ENCODE measurements at places on chromosomes 6 and 20.
A peak's percentile ranks its signal among the peaks of the same experiment; 100 is the strongest.

- DNase-seq, result no peak
Measured at GRCh38 chr20:10428008-10428407, 6.0 kb downstream of the MKKS start.

DNA sequence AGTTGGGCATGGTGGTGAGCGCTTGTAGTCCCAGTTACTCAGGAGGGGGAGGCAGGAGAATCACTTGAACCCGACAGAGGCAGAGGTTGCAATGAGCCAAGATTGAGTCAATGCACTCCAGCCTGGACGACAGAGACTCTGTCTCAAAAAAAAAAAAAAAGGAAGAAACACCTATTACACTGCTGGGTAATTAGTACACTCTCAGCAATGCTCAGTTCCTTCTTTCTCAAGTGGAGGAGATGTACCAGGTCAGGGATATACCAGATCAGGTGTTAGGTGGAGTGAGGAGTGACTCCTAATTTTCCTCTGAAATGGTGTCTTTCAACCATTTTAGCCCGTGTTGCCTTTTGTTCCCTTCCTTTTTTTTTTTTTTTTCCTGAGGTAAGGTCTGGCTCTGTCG, 30.0 kb upstream of the UBR2 start:
- DNase-seq, result no peak

GRCh38 chr6:129307845-129308244, 402.1 kb downstream of the ARHGAP18 start:
- DNase-seq, result no peak

GRCh38 chr6:56786256-56786655, 143.6 kb upstream of the DST start:
- DNase-seq, result no peak

DNA sequence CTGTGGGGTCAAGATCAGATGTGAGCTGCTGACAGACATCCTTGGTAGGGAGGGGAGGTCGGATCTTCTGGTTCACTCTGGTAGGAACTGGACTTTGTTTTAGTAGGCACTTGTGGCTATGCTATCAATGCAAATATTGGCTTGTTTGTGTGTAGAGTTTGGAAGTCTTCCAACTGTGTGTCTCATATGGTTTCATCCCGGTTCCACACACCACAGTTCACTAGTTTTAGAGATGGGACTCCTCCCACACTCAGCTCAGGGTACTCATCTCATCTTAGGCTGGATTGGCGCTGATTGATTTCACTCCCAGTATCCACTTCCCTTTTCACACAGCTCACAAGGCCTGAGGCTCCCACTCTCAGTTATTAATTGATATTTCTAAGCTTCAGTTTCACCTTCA, 161.3 kb downstream of the THBS2 start:
- DNase-seq, result no peak

DNA sequence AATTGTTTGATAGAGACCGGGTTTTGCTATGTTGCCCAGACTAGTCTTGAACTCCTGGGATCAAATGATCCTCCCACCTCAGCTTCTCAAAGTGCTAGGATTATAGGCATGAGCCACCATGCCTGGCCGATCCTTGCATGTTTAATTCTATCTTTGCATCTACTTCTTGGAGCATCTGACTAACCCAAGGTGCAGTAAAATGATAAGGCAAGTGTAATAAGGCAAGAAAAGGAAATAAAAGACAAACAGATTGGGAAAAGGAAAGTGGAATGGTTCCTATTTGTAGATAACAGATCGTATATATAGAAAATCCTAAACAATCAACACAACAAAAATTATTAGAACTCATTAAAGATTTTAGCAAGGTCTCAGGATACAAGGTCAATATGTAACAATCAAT, 36.8 kb upstream of the SNX9 start:
- no peak for DNase-seq

- no peak for DNase-seq
Measured at GRCh38 chr20:54098047-54098446, 27.7 kb upstream of the BCAS1 start.

DNA sequence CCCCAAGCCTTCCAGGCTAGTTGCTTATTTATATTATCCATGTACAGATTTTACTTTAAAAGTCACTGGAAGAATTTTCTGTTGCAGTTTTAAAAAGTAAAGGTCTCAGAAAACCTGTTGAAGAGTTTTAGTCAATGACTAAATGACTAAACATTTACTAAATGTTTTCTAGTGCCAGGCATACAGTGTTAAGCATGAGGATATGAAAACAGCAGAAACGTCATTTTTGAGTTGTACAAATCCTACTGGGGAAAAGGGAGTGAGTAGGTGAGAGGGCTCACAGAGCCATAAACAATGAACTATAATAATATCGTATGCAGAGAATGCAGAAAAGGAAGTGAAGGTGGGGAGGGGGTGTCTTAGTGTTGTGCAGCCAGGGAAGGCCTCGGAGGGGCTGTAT, 66.3 kb downstream of the MAN1A1 start:
- no peak for DNase-seq

DNA sequence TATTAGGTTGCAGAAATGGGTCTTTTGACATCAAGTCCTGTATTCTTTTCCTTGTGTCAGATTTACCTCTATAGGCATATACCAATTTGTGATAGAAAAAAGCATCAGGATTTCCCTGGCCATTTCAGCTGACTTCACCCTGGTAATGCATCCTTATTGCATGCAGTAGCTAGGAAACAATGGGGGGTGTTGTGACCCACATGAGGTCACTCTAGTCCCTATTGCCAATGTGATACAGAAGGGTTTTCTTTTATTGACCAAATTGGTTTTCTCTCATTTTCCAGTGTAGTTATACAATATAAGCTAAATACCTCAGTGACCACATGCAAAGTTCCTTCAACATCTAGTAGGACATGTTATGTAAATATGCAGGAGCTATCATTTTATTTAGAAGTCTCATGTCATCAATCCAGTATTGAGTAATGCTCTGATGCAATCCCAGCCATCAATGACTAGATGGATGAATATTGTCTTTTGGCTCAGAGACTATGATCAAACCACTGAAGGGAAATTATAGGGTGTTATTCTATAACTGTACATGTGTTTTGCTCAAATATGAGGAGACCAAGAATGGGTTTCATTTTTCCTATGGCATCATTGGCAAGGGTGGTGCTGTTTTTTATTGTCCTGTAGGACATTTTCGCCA, 177.7 kb downstream of the KLHL32 start:
- no peak for DNase-seq

- DNase-seq, result no peak
Measured at GRCh38 chr6:90123831-90124230, 172.8 kb downstream of the BACH2 start.

- DNase-seq, result peak; percentile 85
Measured at GRCh38 chr20:58907320-58908137, 55.0 kb downstream of the GNAS start.

DNA sequence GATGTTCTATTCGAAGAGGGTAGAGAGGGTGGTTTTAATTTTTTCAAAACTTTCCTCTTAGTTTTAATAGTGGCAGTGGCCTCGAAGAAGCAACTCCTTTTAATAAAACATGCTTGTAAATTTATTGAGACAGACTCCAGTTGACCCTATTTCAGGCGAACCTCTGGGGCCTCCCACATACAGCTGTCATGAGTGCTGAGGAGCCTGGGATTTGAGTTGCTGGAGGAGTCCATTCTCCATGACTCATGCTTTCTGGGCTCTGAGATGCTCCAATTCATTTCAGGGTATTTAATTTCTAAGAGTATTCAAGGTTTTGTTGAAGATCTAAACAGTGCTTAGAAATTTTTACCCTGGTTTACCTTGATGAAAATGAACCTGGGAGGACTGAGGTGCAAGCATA, 580.4 kb downstream of the CBLN4 start:
- DNase-seq, result no peak

- no peak for DNase-seq
Measured at GRCh38 chr6:161244725-161245124, 29.1 kb downstream of the AGPAT4 start.

GRCh38 chr6:122248844-122249243, 150.6 kb upstream of the HSF2 start:
- DNase-seq, result no peak

- no peak for DNase-seq
Measured at GRCh38 chr6:13814938-13815575, 700 bp upstream of the MCUR1 start.

DNA sequence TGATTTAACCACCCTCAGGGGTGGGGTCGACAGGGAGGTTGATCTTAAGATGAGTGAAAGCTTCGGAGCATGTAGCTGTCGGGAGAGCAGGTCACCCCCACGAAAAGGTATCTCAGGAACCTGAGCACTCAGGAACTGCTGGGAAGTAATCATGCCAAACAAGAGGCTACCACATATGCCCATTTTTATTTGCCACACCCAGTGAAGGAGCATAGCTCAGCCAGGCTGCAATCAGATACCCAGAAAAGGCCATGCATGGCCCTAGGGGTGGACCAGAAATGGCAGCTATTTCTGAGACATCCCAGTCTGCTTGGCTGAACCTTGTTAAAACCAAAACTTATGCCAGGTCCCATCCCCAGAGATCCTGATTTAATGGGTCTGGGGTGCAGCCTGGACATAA, 72.7 kb upstream of the ISM1 start:
- DNase-seq, result no peak

- no peak for DNase-seq
Measured at GRCh38 chr6:43338243-43338642, 29.6 kb upstream of the CRIP3 start.

All from KG1 (cell line).